Transverse colon (tissue), 4 donors: ENCODE measurements at places on chromosomes 13 and 19. TPM values are rescaled to one million over a fixed set of nuclear protein-coding genes. Genes with fewer than 3 reads are reported as not detected.

The ZNF154 gene
- 2.2 TPM for total RNA-seq

The EMP3 gene
- 14.3 TPM for total RNA-seq

The OR10H1 gene
- not detected for total RNA-seq

The IGFLR1 gene
- total RNA-seq: 5.6 TPM

The FCGBP gene
- total RNA-seq: 6,178 TPM

The PROZ gene
- not detected for total RNA-seq

The HRC gene
- 0.82 TPM for total RNA-seq

The TMEM259 gene
- 265 TPM for total RNA-seq

The NUCB1 gene
- total RNA-seq: 172 TPM

The ZNF284 gene
- total RNA-seq: 3.2 TPM

The MBD3L3 gene
- not detected for total RNA-seq

The CEACAM4 gene
- 1.5 TPM for total RNA-seq

The FGF22 gene
- not detected for total RNA-seq

The ZNF234 gene
- total RNA-seq: 4.6 TPM

The FXYD3 gene
- total RNA-seq: 4,641 TPM

The KLHL1 gene
- 0.14 TPM for total RNA-seq

The ZNF17 gene
- 14.3 TPM for total RNA-seq

The DMKN gene
- total RNA-seq: 9.7 TPM

The TGFBR3L gene
- not detected for total RNA-seq

The SIGLEC14 gene
- total RNA-seq: 2.2 TPM

The TLE6 gene
- total RNA-seq: not detected

The CGB8 gene
- not detected for total RNA-seq

The ZNF730 gene
- total RNA-seq: 0.96 TPM

The PSG7 gene
- total RNA-seq: not detected

The ZNF836 gene
- 5.6 TPM for total RNA-seq

The PRR12 gene
- 42.6 TPM for total RNA-seq

The SOX1 gene
- not detected for total RNA-seq

The CNFN gene
- total RNA-seq: 2.7 TPM

The CYP4F2 gene
- total RNA-seq: 24.7 TPM

The TNFSF9 gene
- 2.7 TPM for total RNA-seq
